ENCODE measurements at places on chromosomes 13 and 19.

GRCh38 chr19:27776020-27776419 lies 1436.9 kb downstream of the UQCRFS1 start:
- DNase-seq, result peak; percentile 39

DNA sequence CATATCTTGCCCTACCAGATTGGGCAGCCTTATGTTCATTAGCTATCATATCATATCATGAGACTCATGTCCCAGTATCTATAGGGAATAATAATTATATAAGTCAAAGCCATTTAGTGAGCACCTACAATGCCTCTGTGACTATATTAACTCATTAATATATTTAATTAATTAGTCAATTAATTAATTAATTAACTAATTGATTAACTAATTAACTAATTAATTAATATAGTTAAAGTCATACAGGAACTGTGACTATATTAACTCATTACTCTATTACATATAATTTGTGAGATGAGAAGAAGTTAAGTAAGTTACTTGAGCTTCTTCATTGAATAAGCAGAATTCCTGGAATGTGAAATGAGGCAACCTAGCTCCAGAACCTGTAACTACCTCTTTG lies 588.3 kb upstream of the SLITRK1 start:
- no peak for DNase-seq

DNA sequence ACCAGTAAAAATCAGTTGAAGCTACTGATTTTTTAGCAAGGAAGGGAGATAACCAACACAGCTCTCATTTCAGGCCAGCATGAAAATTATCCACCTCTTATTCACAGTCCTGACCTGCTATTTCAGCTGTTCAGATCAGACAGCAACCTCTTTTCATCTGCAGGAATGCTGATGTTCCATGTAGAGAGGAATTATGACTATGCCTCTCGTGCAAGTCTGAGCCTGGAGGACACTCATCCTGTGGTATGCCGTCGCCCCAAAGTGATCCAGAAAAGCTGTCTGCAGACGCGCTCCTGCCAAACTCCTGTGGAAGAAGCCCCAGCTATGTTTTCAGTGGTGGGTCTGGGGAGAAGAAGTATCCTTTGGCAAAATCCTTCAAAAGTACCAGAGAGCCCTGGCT lies 563.5 kb upstream of the SLITRK1 start:
- DNase-seq, result no peak

GRCh38 chr19:18646535-18647370 lies 9.9 kb downstream of the KLHL26 start:
- no peak for DNase-seq

DNA sequence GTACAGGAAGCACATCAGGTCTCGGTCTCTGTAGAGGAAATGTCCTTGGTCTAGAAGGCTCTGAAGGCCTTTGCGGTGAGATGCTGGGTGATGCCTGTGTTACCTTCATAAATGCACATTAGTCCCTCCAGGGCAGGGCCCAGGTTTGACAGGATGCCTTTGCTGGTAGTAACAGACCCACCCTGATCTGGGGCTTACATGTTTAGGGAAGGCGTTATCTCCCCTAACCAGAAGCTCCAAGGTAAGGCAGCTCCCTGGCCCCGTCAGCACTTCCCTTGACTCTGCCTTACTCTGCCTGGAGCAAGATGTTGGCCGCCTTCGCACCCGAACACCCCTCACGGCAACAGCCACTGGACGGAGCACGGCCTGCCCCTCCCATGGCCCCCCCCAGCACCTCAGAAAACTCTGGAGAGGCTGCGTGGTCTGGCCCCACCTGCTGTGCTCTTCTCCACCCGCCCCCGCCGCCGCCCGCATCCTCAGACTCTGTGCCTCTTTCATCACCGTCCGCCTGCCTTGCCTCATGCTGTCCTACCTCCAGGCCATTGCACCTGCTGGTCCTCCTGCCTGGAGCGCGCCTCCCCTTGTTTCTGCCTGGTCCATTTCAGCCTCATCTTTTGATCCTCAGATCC lies 9.1 kb downstream of the AP2A1 start:
- DNase-seq, result peak; percentile 40

GRCh38 chr13:39612023-39612637 lies 9.1 kb upstream of the LHFPL6 start:
- DNase-seq, result no peak

DNA sequence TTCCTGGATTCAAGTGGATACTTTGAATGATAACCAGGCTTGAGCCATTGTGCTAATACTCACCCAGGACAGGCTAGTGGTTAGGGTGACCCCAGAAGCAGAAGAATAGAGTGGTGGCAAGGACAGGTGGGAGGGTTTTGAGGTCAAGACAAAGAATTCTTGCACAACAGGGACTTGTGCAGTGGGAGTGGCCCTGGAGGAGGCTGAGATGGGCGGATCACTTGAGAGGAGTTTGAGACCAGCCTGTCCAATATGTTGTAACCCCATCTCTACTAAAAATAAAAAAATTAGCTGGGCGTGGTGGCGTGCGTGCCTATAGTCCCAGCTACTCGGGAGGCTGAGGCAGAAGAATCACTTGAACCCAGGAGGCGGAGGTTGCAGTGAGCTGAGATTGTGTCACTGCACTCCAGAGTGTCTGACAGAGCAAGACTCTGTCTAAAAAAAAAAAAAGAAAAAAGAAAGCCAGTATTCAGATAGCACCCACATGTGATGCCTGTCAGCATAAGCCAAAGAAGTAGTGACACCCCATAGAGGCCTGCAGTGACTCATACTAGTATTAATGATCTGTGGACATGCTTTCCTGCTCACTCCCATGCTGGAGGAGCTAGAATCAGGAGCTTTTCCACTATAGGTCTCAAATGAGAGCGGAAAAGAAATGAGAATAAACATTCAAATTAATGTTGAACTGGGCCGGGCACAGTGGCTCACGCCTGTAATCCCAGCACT lies 78.7 kb downstream of the RNF17 start:
- DNase-seq, result no peak

DNA sequence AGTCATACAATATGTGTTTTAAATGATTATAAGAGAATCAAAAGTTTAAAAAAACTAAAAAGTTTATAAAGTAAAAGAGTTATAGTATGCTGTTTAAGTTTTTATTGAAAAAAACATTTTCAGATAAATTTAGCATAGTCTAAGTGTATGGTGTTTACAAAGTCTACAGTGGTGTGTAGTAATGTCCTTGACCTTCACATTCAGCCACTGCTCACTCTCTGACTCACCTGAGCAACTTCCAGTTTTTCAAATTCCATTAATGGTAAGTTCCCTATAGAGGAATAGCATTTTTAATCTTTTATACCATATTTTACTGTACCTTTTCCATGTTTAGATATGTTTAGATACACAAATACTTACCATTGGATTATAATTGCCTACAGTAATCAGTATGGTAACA lies 842.4 kb upstream of the KLHL1 start:
- no peak for DNase-seq

DNA sequence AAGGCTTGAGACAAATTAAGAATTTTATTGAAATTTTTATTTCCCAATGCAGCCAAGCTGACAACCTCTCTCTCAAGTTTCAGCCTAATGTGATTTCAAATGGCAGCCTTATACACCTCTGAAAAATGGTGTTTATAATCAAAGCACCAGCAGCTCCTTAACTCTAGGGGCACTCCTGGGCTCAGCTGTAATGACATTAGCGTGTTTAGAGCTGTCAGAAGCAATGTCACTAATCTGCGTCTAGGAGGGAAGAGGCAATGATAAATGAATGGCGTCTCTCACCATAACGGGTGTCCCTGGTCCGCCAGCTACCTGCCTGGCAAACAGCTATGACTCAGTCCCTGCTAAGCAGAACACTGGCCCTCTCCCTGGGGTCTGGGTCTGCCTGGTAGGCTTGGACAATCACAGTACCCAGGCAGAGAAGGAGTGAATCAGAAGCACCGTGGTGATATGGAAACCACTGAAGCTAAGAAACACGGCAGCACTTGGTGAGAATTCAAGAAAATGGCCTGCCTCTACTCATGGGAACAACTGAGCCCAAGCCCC lies 131.8 kb upstream of the VSTM2B start:
- no peak for DNase-seq

DNA sequence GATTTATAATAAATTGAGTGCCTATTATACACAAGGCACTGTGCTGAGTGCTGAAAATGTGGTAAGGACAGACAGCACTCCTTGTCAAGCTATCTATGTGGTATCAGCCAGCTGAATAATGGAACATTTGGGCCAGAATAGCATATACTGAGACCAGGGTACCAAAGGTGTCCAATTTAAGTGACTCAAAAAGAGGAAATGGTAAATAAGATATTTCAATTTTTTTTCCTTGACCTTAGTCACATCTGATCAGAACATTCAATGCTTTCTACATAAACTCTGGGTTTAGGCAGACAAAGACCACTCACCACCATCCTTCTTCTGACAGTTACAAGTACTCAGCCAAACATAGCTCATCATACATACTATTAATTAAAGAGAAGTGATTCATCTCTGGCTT lies 43.2 kb downstream of the RCBTB2 start:
- DNase-seq, result no peak

GRCh38 chr13:38147050-38147449 lies 202.6 kb upstream of the UFM1 start:
- DNase-seq, result no peak

DNA sequence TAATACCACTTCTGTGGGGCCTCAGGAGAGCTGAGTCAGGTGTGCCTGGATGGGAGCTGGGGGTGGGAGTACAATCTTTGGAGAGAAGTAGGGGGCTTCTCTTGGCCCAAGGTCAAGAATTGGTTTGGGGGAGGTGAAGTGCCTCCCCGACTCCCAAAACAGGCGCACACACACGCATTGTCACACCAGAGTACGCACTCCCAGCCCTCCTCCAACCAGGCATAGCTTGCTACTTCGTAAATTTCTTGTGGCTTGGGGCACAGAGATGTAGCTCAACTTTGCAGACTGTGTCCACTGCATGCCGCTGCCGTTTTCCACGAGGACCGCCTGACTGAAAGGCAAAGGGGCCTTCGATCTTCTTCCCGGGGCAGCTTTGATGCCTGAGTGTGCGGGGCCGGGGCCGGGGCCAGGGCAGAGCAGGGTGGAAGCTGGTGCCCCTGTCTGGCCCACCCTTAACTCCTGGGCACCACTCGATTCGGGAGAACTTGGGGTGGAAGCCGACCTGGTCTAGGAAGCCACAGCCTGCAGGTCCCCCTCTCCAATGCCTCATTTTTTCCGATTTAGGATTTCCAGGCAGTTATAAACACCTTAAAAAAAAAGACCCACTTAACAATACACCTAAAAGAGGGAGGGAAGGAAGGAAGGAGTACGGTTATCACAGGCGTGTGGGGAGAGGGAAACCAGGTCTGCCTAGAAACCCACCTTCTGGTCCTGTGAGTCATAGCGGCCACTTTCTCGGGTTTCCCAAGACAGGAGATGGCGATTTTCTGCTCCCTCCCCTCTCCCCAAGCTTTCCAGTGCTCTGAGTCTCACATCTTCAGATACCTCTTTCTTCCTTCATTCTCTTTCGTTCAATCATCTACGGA lies 5.8 kb upstream of the TSHZ3 start:
- peak; percentile 64 for DNase-seq

- no peak for DNase-seq
These were observed 774 bp upstream of the HOMER3 start for GRCh38 chr19:18941628-18942354.

DNA sequence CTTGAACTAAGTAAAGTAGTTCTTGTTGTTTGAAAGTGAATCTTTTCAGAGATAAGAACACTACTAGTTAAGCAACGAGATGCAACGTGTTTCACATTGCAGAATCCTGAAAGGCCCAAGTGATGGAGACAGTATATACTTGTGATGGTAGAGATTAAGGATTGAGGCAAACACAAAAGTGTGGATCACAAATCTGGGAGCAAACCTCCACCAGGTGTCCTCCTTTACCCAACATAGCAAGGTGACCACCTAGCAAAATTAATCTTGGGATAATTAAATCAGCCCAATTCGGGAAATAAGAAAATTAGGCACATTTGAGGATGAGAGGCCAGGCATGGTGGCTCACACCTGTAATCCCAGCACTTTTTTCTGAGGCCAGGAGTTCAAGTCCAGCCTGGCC lies 563.9 kb downstream of the DACH1 start:
- peak; percentile 7 for DNase-seq

DNA sequence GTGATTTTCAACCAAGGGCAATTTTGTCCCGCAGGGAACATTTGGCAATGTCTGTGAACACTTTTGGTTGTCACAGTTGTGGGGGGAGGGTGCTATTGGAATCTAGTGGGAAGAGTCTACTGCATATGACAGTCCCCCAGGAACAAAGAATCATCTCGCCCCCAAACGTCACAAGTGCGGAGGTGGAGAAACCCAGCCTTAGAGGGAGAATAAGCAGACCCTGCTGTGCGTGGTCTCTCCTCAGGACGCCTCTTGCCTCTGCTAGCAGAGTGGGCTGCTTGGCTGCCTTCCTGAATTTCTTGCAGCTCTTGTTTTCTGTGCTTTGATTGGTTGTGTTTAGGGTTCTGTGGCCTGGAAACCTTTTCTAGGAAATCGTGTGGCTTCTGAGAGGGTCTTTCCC lies 42.5 kb downstream of the NFIX start:
- DNase-seq, result no peak

DNA sequence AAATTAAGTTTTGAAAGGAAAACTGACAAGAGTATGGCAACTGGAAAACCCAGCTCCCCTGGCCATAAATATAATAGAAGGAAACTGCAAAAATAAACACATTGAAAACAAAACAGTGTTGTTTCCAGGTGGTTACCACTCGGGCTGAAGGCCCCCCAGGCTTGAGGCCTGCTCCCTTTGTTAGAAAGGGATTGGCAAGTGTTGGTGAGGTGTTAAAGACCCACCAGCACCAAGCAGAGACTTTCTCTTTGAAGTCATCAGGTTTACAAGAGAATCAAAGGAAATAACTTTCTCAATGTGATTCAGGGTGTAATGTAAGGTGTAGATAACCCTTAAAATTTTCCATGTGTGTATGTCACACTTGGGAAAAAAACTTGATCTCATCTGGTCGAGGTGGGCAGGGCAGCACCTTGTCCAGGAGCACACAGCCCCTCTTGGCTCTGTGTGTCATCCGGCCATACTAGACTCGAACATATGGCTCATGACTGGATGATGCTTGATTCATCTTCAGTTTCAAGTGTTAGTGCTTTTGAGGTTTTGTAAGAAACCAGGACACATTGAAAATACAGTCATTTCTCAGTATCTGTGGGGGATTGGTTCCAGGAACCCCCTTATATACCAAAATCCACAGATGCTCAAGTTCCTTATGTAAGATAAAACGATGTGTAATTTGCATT lies 7.8 kb downstream of the ACTN4 start:
- DNase-seq, result no peak

Data from ELF-1 (cell line).